IgD-negative memory B cell (primary cell): ENCODE measurements at places on chromosomes 4 and X. TPM values are rescaled to one million over a fixed set of nuclear protein-coding genes. Genes with fewer than 3 reads are reported as not detected.

SPANXB1 gene
- not detected for polyA plus RNA-seq

CFI gene
- polyA plus RNA-seq, result not detected

NIPAL1 gene
- not detected for polyA plus RNA-seq

GLUD2 gene
- 0.20 TPM for polyA plus RNA-seq

ARHGAP10 gene
- 0.20 TPM for polyA plus RNA-seq

PABPC5 gene
- not detected for polyA plus RNA-seq

FAAH2 gene
- polyA plus RNA-seq, result 3.6 TPM

ZNF711 gene
- polyA plus RNA-seq, result 3.7 TPM

PHOX2B gene
- not detected for polyA plus RNA-seq

TAF7L gene
- not detected for polyA plus RNA-seq

PLP1 gene
- polyA plus RNA-seq, result not detected

EDA gene
- polyA plus RNA-seq, result not detected

TMEM271 gene
- polyA plus RNA-seq, result not detected

CYSLTR1 gene
- 63.8 TPM for polyA plus RNA-seq

AVPR2 gene
- polyA plus RNA-seq, result not detected

SLC39A8 gene
- 4.3 TPM for polyA plus RNA-seq

PSAPL1 gene
- not detected for polyA plus RNA-seq

LONRF3 gene
- polyA plus RNA-seq, result not detected

POF1B gene
- polyA plus RNA-seq, result 3.9 TPM
